Activated CD4-positive, alpha-beta T cell treated with anti-CD3 and anti-CD28 coated beads, Interleukin-2, amount 50 U/mL, for 24 hours (primary cell): ENCODE measurements at places on chromosomes 2 and 18.

DNA sequence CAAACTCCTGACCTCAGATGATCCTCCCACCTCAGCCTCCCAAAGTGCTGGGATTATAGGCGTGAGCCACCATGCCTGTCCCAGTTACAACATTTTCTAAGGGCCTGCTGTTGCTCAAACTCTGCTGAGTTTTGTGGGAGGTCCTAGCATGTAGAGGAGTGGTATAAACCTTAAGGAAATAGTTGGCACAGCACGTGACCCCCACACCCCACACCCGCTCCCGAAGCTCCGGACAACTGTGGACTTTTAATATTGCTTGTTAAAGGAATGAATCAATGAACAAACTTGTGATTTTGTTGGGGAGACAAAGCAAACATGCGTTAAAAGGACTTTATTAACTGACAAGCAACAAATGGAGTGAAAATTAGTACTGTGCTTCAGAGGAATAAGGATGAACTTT is 137.8 kb upstream of the GATA6 start:
- no peak for DNase-seq

DNA sequence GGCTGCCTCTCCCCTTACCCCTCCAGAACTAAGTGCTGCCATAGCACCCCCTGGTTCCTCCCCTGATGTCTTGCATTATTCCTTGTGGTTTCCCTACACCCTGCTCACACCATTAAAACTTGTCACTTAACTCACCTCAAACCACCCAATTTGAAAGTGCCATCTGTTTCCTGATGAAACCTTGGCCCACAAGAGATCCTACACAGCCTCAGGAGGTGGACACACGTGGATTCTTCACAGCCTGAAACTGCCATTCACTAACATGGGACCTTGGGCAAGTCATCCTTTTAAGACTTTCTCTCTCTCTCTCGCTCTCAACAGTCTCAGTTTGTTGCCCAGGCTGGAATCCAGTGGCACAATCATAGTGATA is 27.5 kb upstream of the FAM124B start:
- no peak for DNase-seq

- no peak for DNase-seq
These were observed 679 bp downstream of the RNF144A start for GRCh38 chr2:6917761-6918421.

- no peak for DNase-seq
These were observed 322.9 kb upstream of the KCNJ3 start for GRCh38 chr2:154375579-154375931.

DNA sequence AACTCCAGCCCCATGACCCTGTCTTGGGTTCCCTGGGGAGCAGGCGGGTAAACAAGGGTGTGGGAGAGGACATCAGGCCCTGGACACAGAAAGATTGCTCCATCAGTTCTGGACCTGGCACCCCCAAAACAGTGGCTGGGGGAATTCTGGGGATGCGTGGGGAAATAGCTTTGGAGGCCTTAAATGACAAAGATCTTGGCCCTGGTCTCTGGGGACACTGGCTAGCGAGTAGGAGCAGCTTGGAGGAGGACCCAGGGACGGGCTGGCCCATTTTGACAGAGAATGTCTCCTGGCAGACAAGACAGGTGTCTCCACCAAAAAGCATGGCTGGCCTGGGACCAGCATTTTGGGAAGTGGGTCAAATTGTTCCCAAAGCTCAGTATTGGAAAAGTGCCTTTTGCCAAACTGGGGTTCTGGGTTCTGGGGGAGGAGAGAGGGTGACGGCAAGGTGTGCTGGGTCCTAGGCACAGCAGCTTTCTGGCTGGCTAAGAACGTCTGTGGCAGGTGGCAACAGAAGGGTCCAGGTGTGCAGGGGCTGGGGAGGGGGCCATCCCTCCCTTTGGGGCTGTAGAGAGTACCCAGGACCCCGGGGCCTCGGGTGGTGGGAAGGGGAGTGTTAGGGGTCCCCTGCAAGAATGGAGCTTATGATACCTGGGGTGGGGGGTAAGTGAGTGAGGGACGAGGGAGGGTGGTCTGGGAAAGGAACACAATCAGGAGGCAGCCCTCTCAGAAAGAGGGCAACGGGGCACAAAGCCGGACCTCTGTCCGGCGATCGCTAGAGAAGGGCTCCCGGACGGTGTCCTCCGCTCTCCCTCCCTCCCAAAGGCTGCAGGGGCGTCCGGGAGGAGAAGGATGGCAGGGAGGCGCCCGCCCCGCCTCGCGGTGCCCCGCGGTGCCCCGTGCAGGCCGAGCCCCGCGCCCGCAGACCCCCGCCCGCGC is 556 bp downstream of the CYRIA start:
- no peak for DNase-seq

GRCh38 chr2:72813841-72814240 is 12.0 kb downstream of the EXOC6B start:
- no peak for DNase-seq

DNA sequence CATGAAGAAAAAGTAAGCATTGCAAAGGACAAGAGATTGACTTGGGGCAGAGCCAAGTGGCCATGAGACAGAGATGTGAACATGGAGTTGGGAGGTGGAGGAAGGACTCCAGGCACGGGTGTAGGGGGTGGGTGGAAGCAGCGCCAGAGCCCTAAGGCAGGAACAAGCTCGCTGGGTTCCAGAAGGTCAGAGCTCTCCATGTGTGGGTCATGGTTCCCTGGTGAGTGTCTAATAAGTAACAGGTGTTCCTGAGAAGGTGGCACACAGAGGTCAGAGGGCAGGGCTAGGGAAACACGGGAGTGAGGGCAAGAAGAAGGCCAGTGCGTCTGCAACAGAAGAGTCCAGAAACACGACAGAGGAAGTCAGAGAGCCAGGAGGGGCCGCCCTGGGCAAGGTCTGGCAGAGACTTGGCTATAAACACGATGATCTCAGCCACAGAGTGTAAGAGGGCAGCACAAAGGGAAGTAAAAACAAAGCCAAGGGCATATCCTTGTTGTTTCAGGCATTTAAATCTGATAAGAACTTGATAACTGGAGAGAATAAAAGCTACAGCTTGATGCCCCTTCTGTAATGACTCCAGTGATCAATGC is 260.8 kb downstream of the TGIF1 start:
- DNase-seq, result no peak

DNA sequence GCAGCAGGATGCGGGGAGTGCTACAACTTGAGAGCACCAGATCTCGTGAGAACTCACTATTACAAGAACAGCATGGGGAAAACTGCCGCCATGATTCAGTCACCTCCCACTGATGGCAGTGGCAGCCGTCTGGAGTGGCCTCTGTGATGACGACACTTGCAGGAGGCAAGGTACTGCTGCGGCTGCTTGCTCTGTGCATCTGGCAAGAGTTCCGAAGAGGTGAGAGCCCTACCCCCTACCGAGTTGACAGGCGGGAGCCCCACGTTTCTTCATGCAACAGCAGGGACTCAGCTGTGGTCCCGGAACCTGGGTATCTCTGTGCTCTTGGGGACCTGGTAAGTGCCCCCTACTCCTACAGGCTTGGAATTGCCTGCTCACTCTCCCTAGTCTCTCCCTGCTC is 1672.7 kb upstream of the TMEFF2 start:
- DNase-seq, result no peak

DNA sequence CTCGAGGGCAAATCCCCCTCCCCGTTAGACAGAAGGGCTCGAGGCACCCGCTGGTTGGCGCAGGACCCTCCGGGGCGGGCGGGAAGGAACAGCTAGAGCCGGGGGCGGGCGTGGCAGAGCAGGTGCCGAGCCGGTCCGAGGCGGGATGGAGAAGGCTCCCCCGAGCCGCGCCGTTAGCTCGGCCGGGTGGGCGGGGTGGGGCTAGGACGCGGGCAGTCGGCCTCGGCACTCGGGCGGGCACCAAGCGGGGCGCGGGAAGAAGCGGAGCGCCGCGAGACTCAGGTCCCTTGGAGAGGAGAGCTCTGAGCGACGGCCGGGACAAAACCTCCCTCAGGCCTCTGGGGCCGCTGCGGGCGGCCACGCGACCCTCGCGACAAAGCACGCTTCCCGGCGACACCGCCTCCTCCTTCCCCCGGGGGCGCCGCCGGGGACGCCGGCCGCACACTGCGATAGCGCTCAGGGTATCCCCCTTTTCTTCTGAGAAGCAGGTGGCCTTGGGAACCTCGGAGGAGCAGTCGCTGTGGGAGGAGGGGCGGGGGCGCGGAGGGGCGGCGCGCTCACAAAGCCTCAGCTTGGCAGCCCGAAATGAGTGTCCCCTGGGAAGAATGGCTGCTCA is 721 bp downstream of the FHOD3 start:
- DNase-seq, result no peak

DNA sequence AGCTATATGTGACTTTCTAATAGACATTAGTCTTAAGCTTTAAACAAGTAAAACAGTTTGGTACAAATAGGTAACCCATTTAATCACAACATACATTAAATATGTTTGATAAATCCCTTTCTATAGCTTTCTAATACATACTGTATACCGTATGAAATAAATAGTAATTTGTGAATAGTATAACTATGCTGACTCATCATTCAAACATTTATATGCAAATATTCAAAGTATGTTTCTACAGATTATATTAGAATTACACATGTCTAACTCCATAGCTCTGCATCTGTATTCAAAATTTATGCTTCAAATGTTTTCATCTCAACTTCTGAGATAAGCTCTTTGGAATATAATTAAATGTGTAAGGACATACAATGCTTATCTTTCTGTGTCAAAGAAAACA is 142.7 kb upstream of the ZNF804A start:
- DNase-seq, result no peak

DNA sequence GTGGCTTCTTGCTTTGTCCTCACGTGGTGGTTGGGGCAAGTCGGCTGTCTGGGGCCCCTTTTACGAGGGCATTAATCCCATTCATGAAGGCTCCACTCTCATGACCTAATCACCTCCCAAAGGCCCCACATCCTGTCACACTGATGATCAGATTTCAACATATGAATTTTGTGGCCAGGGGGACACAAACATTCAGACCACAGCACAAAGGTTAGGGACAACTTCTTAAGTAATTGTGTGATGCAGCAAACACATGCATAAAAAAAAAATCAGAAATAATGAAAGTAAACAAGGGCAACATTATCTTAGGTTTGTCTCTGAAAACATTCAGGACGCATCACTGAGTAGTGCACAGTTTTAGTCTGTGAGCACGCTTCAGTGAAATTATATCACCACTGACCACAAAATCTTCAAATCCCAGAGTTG is 54.2 kb upstream of the FRZB start:
- no peak for DNase-seq

- no peak for DNase-seq
These were observed 46.7 kb upstream of the CREB1 start for GRCh38 chr2:207483066-207483465.

- no peak for DNase-seq
These were observed 135.4 kb upstream of the FSHR start for GRCh38 chr2:49289711-49290110.
